ENCODE measurements at places on chromosomes 2 and 18. TPM values are rescaled to one million over a fixed set of nuclear protein-coding genes. Genes with fewer than 3 reads are reported as not detected.

Gene RANBP2
- total RNA-seq, result 131 TPM

Gene CTNNA2
- total RNA-seq, result not detected

GRCh38 chr18:56986829-56987228, 160.1 kb upstream of the BOD1L2 start:
- no peaks in the 10 kb centered on the region for H3K36me3 ChIP-seq
- no peak overlapping the region for H3K4me3 ChIP-seq
- no peaks in the 10 kb centered on the region for H3K4me1 ChIP-seq
- no peaks in the 10 kb centered on the region for H3K27me3 ChIP-seq
- no peak overlapping the region for H3K27ac ChIP-seq

GRCh38 chr2:215931256-215931903, 82.0 kb downstream of the MREG start:
- no peak overlapping the region for H3K27ac ChIP-seq
- H3K4me3 ChIP-seq, result no peak overlapping the region
- no peaks in the 10 kb centered on the region for H3K36me3 ChIP-seq
- DNase-seq, result no peak
- H3K4me1 ChIP-seq, result no peaks in the 10 kb centered on the region

Gene DNER
- 1.3 TPM for total RNA-seq

DNA sequence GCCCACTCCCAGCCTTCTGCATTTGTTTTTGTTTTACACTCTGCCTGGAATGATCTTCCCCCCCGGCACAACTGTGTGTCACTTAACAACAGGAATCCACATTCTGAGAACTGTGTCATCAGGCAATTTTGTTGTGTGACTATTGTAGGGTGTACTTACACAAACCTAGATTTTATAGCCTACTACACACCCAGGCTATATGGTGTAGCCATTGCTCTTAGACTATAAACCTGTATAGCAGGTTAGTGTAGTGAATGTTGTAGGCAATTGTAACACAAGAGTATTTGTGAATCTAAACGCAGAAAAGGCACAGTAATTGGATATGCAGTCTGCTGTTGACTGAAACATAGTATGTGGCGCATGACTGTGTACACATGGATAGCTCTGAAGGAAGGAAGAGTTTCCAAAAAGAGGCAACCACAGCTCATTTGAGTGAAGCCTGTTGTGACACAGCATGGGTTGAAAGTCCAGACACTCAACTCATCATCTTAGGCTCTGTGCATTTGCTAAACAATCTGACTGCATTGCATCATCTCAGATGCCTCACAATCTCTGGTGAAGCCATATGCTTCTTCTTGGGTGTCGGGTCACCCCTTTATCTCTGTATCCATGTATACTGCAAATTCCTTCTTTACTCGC, 506.6 kb upstream of the SPHKAP start:
- H3K4me1 ChIP-seq, result no peaks in the 10 kb centered on the region
- no peaks in the 10 kb centered on the region for H3K36me3 ChIP-seq
- no peaks in the 10 kb centered on the region for H3K27me3 ChIP-seq
- H3K4me3 ChIP-seq, result no peak overlapping the region
- DNase-seq, result no peak
- no peak overlapping the region for H3K27ac ChIP-seq

DNA sequence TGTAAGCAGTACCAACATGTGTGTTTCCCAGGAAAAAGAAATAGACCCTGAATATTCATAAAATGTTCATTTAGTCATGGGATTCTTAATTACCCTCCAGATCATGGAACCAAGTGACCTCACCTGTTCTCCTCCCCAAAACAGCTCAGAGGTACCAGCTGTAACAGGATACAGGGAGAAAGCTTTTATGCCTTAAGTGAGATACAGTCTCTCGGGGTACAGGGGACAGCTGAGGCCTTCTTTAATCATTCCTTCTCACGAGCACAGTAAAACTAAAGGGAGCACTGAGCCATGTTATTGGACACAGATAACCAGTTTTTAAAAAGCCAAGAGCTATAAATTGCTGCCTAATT, 16.6 kb downstream of the EPHA4 start:
- no peaks in the 10 kb centered on the region for H3K27me3 ChIP-seq
- H3K4me1 ChIP-seq, result no peaks in the 10 kb centered on the region
- peak overlapping the region; percentile 5 for H3K27ac ChIP-seq
- DNase-seq, result no peak

Gene DNAJC5G
- total RNA-seq, result not detected

Gene GKN1
- not detected for total RNA-seq

DNA sequence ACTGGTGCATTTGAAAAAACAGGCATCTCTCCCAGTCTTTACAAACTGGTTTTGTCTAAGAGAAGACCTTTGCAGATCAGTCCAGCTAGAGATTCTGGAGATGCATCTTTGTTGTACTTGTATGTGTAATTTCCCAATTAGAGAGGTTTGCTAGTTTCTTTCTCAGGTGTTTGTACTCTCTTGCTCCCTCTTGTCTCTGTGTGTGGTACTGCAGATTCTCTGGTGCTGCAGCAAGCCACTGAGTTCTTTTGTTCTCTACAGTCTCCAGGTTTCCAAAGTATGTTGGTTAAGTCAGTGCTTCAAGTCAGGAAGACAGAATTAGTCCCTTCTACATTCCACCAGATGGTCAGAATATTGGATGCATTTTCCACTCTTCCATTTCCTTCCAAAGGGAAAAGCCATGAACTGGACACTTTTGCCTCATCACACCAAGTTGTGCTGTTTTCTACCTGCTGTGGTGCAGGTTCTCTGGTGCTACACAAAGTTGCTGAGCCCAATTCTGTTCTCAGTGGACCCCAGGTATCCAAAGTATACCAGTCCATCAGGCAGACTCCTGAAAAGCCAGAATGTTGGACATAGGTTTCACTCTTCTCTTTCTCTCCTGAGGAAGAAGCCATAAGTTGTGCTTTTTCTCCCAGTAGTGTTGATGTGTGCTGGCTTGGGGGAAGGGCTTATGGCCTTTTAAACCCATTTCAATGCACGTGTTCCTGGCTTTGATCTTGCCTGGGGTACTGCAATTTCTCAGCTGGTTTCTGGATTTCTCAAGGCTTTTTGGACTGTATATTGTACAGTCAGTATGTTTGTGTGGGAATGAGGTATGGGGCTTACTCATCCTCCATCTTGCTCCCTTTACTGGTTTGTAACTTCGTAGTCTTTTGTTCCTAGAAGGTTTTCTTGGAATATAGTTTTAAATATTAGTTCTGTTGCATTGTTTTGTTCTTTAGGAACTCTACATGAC, 29.8 kb downstream of the EPC2 start:
- no peaks in the 10 kb centered on the region for H3K36me3 ChIP-seq
- no peak overlapping the region for H3K4me3 ChIP-seq
- no peak overlapping the region for H3K27ac ChIP-seq

DNA sequence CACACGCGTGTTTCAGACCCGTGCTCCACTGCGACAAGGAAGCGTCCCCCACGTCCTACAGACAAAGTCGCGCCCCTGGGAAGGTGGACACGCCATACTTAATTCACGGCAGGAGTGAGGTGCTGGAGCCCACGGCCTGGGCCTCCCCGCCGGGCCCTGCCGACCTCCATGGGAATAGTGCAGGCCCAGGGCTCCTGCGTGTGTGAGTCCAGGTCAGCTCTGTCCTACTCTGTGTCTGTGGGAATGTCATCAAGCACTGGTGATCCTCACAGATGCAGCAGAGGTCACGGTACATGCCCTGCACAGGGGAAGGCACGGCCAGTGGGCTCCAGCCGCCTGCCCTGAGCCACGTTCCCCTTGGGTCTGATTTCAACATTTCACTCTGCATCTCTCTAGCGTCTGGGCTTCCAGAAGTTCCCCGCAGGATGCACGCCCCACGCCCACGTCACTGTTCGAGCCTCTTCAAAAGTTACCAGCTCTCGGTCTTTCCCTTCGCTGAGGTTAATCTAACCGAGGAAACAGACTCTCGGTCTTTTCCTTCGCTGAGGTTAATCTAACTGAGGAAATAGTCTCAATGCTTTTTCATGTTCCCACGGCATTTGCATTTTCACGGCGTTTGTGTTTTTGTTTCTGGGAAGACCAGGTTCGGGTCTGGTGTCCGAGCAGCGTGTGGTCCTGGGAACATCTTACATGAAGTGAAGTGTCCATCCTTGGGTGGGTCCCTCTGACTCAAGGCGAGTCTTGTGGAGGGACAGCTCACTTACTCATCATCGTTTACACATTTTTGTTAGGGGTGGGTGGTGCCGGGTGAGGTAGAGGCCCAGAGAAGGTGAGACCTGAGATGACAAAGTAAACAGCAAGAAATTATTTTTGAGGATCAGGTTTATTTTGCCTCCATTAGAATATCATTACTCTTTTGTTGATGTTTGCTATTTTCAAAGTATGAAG, 157.3 kb upstream of the ALKAL2 start:
- H3K27me3 ChIP-seq, result no peaks in the 10 kb centered on the region
- no peak overlapping the region for H3K27ac ChIP-seq
- H3K4me1 ChIP-seq, result no peaks in the 10 kb centered on the region
- H3K36me3 ChIP-seq, result no peaks in the 10 kb centered on the region

DNA sequence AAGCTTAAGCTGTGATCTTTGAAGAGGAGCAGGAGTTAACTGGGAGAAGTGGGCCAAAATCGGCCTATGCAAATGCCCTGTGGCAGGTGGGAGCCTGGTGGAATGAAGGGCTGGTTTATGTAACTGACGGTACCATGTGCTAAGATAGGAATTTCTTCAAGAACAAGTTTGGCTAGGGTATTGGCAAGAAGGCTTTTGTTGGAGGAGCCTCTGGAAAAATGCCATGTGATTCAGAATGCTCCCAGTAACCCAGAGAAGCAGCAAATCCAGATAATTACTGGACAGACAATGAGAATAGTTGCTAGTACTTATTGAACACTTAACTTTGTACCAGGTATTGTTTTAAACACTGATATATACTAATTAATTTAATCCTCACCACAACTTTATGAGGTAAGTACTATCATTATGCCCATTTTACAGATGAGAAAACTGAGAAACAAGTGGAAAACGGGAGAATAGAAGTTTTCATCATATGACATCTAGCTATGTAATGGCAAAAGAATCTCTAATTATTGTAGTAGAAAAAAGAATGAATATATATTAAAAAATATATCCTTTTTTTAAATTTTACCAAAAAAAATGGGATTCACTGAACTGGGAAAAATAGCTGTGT, 9.1 kb upstream of the FAM124B start:
- no peaks in the 10 kb centered on the region for H3K4me1 ChIP-seq
- H3K36me3 ChIP-seq, result no peaks in the 10 kb centered on the region
- H3K27ac ChIP-seq, result no peak overlapping the region
- no peaks in the 10 kb centered on the region for H3K27me3 ChIP-seq
- no peak for DNase-seq

GRCh38 chr2:129794540-129794939, 184.9 kb upstream of the RAB6C start:
- no peaks in the 10 kb centered on the region for H3K36me3 ChIP-seq
- H3K27ac ChIP-seq, result no peak overlapping the region
- DNase-seq, result no peak
- H3K4me3 ChIP-seq, result no peak overlapping the region
- no peaks in the 10 kb centered on the region for H3K4me1 ChIP-seq

DNA sequence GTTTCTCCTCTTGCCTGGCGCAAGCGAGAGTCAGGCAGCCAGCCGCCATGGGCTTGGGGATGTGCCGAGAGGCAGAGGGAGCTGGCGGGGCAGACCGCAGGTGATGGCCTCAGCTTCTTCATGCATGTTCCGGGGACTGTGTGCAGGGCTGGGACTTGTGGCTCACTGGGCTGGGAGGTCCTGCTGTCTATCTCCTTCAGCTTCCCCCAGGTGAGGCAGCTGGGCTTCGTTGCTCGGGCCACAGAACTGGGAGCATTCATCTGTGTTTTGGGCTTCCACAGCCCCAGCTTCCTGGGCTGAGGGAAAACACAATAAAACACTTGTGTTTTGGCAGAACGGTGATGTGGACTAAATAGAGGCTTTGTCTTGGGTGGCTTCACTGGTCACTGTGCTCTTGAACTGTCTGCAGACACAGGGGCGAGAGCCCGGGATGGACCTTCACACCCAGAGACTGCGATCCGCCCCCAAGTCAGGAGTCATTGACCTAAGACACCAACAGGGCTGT, 93.5 kb downstream of the DYSF start:
- H3K27me3 ChIP-seq, result no peaks in the 10 kb centered on the region
- H3K4me1 ChIP-seq, result no peaks in the 10 kb centered on the region
- DNase-seq, result no peak
- H3K4me3 ChIP-seq, result no peak overlapping the region
- no peak overlapping the region for H3K27ac ChIP-seq

DNA sequence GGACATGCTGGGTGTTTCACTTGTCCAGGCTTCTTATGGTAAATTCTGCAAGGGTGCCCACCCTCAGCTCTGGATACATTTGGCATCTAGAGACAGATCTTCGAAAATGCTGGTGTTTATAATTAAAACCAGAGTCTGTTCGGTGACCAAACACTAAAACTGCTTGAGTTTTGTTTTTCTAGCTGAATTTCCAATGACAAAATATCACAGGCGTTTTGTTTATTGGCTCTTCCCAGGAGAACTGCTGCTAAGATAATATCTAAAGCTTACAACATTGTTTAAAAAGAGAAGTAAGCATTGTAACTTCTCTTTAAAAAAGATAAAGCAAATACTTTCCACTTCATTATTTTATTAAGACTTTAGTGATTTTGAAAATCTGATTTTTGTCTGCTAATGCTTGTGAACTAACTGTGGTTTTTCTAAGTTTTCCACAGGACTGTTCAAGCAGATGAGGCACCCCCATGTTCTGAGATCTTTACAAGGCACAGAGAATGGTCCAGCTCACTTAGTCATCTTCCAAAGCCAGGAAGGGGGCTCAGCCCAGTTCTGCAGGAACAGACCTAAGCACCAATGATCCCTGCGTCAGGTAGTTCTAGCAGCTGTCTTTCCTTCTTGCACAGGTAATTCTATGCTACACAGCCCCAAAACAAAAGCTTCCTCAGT, 94.8 kb upstream of the LTBP1 start:
- no peaks in the 10 kb centered on the region for H3K4me1 ChIP-seq
- H3K4me3 ChIP-seq, result no peak overlapping the region

Measured in breast epithelium (tissue), 4 donors.